Effector memory CD4-positive, alpha-beta T cell (primary cell): ENCODE measurements at places on chromosomes 11 and 22.

GRCh38 chr11:83150450-83150849 lies 6.5 kb upstream of the PCF11 start:
- no peak for DNase-seq

GRCh38 chr11:60987577-60988277 lies 16.2 kb downstream of the CD6 start:
- no peak for DNase-seq

DNA sequence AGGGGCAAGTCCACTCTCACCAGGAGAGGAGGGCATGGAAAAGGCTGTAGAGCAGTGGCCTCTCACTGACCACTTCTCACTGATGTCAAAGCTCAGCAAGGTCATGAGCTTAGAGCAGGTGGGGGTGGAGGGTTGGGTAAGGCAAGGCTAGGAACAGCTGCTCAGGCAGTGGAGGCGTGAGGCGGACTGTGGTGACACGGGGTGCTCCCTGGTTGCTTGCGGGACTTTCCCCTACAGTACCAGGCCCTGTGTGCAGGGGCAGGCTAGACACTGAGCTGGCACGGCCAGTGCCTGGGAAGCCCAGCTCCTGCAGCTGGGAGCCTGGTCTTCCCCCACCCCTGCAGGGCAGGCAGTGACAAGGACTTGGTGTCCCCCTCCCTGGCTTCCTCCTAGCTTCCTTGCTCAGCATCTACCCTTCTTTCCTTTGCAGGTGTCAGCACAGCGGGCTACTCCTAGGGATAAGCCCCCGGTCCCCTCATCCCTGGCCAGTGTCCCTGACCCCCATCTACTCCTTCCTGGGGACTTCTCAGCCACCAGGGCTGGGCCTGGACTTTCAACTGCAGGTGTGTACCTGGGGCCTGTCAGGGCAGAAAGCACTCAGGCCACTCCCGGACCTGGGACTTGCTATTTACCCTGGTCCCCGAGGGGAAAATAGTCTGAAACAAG lies 45.6 kb downstream of the PISD start:
- no peak for DNase-seq

DNA sequence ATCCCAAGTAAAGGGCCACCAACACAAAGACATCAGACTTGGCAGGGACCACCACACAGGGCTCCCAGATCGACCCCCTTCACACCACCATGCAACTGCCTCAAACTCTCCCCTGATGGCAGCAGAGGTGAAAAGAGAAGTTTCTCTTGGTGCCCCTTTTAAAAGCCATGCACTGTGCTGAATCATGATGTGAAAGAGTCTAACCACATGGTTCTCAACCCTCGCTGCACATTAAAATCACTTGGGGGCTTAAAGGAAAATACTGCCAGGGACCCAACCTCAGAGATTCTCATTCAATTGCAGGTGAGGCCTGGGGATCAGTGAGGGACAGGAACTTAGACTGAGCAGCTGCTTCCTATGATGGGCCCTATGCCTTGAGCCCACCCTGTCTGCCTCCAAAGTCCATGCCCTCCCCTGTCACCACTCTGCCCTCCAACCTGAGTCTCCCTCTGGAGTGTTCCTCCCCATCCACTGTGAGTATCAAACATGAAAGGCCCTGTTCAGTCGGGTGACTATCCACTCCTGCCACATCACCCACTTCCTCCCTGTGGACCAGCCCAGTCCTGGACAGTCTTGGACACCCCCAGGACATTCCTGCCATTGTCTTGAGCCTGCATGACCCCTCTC lies 40.8 kb downstream of the PLEKHA7 start:
- DNase-seq, result no peak

DNA sequence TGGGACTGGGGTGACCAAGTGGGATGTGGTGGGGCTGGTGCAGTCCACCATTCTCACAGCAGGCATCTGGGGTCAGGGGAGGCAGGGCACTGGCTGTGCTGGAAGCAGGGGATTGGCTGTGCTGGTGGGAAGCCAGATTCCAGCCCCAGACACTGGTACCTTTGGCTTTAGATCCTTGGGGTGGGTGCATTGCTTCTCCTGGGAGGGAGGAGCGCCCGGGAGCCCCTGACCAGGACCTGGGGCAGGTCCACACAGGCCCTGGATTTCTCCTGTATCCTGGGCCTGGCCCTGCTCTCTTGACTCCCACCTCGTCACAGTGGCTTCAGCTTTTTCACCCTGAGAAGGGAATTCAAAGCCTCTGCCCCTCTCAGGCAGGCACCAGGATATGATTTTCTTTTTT lies 38.5 kb downstream of the ST3GAL4 start:
- no peak for DNase-seq

- no peak for DNase-seq
These were observed 41.9 kb downstream of the MYO18B start for GRCh38 chr22:25783856-25784255.

DNA sequence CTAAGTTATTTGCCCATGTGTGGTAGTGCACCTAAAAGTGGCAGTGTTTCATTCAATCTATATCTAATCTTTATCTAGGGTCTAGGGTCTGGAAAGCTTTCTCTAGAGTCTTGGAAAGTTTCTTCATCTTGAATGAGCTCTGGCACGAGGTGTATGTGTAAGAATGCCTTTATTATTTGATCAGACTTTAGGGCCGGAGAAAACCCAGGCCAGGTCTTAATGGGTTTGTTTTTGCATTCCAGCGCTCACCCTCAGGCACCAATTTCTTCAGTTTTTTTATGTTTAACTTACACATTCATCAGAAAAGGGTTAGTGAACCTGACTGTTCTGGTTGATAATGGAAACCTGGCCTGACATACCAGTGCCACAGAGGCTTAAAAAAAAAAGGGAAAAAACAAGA lies 68.3 kb upstream of the SLN start:
- DNase-seq, result no peak

DNA sequence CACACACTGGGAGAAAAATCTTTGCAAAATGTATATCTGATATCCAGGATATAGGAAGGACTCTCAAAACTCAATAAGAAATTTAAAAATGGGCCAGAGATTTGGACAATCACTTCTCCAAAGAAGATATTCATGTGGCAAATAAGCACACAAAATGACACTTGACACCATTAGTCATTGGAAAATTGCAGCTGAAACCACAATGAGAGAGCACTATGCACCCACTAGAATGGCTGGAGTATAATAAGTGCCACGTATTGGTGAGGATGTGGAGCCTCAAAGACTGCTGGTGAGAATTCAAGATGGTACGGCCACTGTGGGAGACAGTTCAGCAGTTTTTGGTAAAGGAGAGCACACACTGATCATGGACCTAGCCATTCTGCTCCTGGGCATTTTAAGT lies 12.8 kb upstream of the OSBPL5 start:
- DNase-seq, result no peak

DNA sequence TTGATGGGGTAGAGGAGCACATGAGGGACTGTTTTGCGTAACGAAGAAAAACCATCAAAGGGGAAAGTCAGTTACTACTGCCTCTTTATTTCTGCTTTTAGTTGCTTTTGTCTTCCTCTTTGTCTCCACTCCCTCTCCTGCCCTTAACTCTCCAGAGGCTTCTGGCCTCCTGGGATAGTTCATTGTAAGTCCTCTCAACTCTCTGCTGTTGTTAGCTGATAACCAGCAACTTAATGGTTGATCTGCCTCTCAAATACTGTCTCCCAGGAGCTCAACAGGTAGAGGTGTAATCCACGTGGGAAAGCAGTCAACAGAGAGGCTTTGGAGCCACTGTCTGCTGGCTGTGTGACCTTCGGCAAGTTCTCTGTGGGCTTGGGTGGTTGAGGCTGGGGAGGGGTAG lies 47.3 kb downstream of the CCDC81 start:
- no peak for DNase-seq

- no peak for DNase-seq
These were observed 47.8 kb downstream of the DDIAS start for GRCh38 chr11:82949352-82949751.

DNA sequence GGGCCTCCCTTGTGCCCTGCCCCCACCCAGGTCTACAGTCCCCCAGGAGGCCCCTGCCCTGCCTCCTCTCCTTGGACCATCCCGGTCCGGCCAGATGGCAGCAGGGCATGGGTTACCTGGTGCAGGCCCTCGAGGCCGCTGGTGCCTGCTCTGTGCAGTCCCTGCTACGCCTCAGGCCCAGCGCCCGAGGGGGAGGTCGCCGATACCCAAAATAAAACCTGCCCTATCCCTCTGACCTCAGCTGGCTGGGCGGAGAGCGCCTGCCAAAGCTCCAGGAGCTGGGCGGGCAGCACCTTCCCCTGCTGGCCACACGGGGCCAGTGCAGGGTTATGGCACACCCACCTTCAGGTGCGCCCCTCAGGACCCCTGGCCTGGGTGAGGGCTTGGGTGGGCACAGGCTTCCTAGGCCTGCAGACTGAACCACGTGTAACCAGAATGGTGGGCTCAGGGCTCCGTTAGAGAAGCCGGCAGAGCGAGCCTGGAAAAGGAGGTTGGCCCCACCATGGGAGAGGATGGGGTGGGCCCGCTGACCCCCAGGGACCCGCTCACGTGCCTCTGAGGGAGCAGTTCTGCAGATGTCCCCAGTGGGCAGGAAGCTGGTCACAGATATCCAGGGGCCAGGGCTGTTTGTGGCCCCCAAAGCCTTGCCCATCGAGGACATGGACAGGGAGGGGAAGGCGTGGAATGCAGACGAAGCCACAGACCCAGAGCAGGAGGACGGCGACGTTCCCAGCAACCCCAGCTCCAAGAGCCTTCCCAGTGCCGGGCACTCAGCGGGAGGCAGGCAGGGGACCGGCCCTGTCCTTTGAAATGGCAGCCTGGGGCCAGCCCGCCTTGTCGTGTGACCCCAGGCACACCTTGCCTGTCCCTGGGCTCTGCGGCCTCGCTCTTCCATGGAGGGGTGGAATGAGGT lies 1.7 kb upstream of the TNNT3 start:
- no peak for DNase-seq

DNA sequence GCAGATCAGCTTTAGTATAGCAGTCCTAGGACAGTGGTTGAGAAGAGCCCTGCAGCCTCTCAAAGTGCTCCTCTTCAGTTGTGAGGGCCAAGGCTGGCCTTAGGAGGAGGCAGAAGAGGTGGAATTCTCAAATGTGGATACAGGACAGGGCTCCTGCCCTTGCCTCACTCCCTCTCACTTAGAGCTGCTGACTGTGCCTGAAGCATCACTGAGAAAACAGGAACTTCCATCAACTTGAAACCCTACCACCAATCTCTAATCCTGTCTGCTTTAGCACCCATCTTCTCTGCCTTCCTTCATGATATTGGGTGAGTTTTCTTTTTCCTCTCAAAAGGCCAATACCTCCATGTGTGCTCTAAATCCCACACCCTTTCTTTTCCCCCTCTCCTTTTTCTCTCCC lies 14.4 kb upstream of the UCP3 start:
- DNase-seq, result no peak

DNA sequence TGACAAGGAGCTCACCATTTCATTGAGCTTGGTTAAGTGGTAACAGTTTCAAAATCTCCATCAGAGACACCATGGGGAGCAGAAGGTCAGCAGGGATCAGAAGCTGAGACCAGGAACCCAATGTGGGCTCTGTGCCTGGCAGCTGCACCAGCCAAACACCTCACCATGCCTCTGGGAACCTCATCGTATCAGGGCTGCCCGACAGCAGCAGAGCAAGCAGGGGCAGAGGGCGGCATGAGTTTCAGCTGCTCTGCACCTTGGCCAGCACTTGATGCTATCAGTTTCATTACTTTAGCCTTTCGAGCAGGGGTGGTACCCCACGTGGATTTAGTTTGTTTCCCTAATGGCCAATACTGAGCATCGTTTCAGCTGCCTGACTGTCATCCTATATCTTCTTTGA lies 77.8 kb downstream of the DGCR2 start:
- DNase-seq, result no peak

DNA sequence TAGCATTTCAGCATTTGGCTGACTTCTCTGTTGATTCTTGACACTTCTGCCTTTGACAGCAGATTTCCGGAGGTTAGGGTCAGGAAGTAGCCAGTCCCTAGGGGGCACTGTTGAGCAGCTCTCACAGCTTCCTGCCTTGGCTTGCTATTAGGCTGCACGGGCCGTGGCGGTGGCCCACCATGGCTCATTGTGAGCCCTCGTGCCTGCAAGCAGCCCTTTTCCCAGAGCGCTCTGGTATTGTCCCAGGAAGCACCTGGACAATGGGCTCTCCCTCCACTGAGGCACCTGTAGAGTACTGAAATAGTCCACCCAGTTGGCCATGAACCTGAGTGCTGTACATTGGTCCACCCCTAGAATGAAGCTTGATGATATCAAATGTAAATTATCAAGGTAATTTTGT lies 100.2 kb upstream of the GAL start:
- DNase-seq, result peak; percentile 5

- no peak for DNase-seq
These were observed 234.5 kb downstream of the CEP164 start for GRCh38 chr11:117562136-117562535.

- no peak for DNase-seq
These were observed 41.7 kb downstream of the KCNJ4 start for GRCh38 chr22:38413085-38414008.

DNA sequence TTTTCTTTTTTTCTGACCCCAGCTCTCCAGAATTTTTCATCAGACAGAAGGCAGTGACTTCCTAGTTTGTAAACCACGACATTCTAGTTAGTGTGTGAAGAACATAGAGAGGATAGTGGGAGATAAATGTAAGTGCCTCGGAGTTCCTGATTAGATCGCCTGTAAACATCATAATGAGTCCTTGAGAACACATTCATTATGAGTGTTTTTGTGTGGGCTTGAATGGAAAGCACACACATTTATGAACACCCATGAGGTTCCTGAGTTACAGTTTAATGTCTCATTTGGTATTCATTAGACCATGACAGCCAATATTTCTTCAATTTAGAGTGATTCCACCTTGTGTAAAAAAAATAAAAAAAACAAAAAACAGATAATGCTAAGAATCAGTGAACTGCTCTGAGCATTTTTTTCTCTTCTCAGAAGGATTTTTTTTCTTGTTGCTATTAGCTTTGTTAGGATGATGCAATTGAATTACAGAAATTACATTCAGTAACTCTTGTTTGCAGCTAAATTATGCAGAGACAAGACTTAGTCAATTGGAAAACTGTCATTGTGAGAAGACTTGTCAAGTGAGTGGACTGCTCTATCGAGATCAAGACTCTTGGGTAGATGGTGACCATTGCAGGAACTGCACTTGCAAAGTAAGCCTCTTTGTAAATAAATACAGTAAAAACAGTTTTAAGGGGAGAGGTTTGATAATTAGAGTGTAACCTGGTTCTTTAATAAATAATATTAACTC lies 257.6 kb downstream of the NELL1 start:
- DNase-seq, result no peak

DNA sequence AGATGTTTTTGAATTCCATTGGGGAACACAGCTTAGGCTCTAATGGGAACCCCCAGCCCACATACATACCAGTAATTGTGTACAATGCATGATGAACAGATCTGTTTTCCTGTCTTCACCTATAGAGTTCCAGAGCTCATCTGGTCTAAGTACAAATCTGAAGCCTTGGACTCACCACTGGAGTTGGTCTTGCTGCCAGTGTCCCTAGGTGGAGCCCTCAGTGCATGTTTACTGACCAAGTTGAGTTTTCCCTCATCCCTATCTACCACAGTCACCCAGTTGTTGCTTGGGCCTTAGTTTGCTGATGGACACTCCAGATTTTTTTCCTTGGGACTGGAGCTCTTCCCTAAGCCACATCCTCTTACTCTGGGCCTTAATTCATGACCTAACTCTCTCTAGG lies 159.2 kb upstream of the DDI1 start:
- no peak for DNase-seq
